NCI-H1092 (cell line): ENCODE measurements at places on chromosomes 4 and X.

- DNase-seq = no peak
Observed at GRCh38 chr4:184287697-184288255, 70.1 kb upstream of the ENPP6 start.

GRCh38 chrX:41921492-41922430 lies 1.6 kb downstream of the CASK start:
- no peak for DNase-seq

GRCh38 chr4:143344041-143344440 lies 7.4 kb downstream of the GAB1 start:
- no peak for DNase-seq

GRCh38 chr4:162891788-162892707 lies 274.6 kb downstream of the NAF1 start:
- DNase-seq = no peak

GRCh38 chr4:175386776-175387507 lies 425.1 kb downstream of the GPM6A start:
- no peak for DNase-seq

GRCh38 chrX:71532753-71533425 lies at the start of gene OGT:
OGT (plus strand) TSS chrX:71533104; CDS start chrX:71533300, 196 bp downstream.
- peak; percentile 87 for DNase-seq

GRCh38 chr4:183816077-183816476 lies 89.0 kb upstream of the STOX2 start:
- no peak for DNase-seq

GRCh38 chrX:27619975-27620374 lies 29.8 kb downstream of the DCAF8L2 start:
- DNase-seq = no peak

- DNase-seq = no peak
Observed at GRCh38 chr4:183136855-183137254, 37.8 kb downstream of the WWC2 start.

- no peak for DNase-seq
Observed at GRCh38 chr4:174835536-174835935, 6.5 kb upstream of the GLRA3 start.

DNA sequence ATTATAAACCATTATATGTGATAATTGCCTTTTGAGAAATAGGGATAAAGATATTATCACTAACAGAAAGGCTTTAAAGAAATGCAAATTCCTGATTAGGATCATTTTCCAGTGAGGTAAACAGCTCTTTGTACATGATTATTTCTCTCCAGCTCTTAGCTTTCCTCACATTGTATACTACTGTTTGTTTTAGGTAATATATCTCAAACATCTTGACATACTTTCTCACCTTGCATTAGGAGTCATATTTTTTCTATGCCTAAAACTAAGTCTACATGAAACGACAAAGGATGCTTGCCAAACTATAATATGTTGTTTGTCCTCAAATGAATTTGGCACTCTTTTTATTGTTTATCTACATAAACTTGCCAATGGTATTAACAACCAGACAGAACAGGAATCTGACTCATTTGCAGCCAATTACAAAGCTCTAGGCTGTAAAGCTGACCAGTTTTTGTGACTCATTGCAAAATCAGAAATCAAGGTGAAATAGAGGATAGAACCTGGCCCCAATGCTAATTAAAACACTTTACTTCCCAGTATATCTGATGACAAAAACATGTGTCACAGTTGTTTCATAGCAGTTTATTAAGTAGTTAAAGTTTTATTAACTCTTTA lies 107.0 kb downstream of the IQCM start:
- DNase-seq = no peak

GRCh38 chr4:8071766-8072165 lies 86.8 kb downstream of the ABLIM2 start:
- peak; percentile 30 for DNase-seq
